ENCODE measurements at places on chromosomes 4 and X. TPM values are rescaled to one million over a fixed set of nuclear protein-coding genes. Genes with fewer than 3 reads are reported as not detected.
A peak's percentile ranks its signal among the peaks of the same experiment; 100 is the strongest.

- DNase-seq = no peak
These were observed 313.6 kb upstream of the DKK2 start for GRCh38 chr4:107349732-107350131.

DNA sequence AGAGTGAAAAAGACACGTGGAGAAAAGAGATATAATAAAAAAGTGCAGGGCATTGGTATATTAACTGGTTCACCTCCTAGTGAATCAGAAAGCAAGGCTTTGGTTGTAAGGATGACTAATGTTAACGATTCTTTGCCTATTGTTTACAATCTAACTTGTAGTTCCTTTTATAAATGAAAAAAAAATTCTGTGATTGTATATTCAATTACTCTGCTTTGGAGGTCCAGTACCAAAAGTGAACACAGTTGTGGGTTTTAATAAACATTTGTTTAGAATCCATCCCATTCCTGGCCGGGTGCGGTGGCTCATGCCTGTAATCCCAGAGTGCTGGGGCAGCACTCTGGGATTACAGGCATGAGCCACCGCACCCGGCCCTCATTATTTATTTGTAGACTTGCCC, 36.9 kb upstream of the PRSS12 start:
- no peak for DNase-seq

GRCh38 chrX:18149454-18149853, 71.2 kb downstream of the BEND2 start:
- DNase-seq = no peak

GRCh38 chr4:177519481-177520260, 77.4 kb upstream of the AGA start:
- no peak for DNase-seq

GRCh38 chrX:104325213-104325585, 70.5 kb upstream of the ESX1 start:
- peak; percentile 31 for DNase-seq

- peak; percentile 53 for DNase-seq
These were observed 782.5 kb upstream of the INTU start for GRCh38 chr4:126850286-126850685.

GRCh38 chr4:44447563-44448504, 775 bp downstream of the KCTD8 start:
- DNase-seq = peak; percentile 65

DNA sequence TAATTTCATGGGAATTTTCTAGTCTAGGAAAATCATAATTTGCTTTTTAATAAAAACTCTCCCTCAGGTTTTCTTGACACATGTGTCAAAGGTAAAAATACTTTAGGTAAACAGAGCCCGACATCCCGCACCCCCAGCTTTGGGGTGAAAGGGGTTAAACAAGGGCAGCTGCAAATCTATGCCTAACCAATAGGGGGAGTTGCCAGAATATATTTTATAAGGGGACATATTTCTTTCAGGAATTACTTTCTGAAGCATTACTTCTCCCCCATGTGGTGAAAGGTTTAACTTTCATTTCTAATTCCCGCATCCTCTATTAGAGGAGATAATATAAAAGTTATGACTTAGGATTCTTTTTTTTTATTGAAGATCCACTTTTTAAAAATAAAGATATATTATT, 53.9 kb upstream of the HEPH start:
- peak; percentile 15 for DNase-seq

DNA sequence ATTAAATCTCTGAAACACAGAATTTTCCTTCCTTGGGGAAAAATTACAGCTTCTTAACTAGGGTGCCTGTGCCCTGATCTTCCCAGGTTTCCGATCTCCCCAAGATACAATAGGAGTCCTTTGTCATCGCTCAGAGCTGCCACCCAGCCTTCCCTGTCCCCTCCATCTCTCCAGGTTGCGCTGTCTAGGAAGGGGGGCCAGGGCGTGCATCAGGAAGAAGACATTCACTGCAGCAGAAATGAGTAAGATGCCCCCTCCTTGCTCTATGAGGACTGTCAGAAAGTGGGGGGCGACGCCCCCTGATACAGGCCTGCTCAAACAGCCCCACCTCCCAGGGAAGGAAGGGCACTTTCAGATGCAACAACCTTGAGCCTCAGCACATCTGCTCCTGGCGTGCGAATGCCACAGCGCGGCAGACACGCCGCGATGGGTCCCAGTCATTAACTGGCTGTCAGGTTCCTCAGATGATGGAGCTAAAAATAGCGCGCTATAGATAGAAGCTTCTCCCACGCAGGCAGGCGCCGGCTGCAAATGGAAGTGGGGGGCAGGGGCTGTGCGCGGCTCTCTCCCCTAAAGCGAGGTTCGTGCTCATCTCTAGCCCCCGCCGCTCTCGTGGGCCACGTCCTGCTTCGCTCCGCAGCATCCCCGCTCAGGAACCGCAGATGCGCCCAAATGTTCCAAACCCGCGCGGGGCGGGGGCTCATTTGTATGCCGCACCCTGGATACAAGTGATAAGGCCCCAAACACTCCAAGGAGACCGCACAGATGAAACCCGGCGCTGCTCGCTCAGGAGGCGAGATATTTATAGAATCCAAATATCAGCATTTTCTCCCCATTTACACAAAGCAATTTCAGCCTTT, 57.6 kb upstream of the LGI2 start:
- no peak for DNase-seq

DNA sequence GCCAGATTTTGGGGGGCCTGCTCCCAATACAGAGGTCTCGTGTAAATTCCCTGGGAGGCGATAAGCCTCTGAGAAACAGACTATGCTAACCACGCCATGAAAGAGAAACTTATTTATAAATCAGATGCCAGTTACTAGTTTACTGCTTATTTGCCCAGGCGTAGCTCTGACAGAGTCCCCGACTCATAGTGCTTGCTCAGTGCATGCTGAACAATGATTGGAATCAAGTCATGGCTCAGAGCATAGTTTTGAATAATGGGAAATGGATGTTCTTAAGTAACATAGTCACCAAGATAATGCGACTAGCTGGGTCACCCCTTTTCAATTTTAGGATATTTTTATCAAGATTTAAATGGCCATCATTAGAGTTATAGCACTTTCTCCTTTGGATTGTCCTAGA, 39.9 kb downstream of the HTT start:
- DNase-seq = no peak

Gene CCKAR
- total RNA-seq = not detected

Gene SLC10A4
- total RNA-seq = not detected

Gene GLUD2
- 1.1 TPM for total RNA-seq

All from dermis blood vessel endothelial cell (primary cell).